ENCODE measurements at places on chromosomes 16 and 17.

DNA sequence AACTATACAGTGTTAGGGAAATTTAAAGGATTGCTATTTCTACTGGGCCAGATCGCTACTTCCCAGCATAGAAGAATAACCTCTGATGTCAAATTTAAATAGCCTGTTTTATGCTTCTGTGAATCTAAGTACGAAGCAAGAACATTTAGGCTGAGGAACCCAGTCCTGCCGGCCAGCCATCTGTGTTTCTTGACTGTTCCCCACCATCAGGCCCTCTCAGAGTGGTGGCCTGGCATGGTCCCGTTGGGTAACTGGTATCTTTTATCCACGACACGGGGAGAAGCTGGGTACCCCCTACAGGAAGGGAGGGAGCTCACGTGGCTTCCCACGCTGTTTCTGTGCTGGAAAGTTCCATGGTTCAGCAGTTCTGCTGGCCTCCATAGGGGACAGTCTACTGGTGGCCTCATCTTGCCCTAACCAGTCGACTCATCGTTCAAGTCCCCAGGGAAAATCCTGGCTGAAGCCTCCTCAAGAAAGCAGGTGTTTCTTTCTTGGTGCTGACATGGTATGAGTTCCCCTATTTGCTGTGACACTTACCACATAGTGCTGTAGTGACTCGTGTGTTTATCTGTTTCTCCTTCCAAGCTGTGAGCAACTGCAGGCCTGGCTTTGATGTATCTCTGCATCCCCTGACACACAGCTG lies 201.7 kb upstream of the NLRP1 start:
- peak; percentile 77 for DNase-seq

GRCh38 chr16:51268237-51268636 lies 117.2 kb upstream of the SALL1 start:
- DNase-seq, result no peak

DNA sequence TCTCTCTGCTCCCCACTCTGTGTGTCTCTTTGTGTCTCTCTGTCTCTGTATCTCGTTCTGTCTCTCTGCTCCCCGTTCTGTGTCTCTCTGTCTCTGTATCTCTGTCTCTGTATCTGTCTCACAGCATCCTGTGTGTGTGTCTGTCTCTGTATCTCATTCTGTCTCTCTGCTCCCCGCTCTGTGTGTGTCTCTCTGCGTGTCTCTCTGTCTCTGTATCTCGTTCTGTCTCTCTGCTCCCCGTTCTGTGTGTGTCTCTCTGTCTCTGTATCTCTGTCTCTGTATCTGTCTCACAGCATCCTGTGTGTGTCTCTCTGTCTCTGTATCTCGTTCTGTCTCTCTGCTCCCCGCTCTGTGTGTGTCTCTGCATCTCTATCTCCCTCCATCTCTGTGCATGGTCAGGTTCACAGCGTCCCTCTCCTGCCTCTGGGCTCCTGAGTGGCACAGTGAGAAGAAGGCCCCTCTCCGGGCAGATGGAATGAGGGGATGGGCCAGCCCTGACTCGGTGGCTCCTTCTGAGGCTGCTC lies 38.9 kb upstream of the CIBAR2 start:
- DNase-seq, result no peak

DNA sequence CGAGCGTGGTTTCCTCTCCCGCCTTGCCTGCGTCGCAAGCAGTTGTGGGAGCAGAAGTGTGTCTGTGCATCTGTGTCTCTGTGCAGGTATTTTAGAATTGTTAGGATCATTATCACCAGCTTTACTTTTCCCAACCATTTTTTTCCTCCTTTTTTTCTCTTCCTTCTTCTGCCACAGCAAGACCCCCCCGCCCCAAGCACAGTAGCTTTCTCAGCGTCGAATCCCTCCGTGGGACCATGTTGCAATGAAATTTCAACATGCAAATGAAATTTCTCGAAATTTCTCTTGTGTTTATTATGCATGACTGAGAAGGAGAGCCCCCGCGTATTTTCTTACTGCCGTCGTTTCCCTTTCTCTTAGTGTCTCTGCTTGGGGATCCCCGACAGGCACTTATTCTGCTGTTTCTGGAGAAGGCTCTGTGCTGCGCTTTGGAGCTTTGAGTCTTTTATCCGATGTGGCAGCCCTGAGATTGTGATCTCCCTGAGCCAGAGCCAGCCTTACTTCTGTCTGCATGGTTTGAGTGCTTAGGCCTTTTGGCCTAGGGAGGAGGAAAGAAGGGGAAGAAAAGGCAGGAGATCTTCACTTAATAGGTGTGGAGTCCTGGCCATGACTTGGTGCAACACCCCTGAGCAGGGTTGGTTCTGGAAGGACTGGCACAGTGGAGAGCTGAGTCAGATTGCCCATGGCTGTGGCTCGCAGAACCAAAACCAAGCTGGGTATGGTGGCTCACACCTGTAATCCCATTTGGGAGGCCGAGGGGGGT lies 5.0 kb downstream of the ARMC7 start:
- DNase-seq, result no peak

DNA sequence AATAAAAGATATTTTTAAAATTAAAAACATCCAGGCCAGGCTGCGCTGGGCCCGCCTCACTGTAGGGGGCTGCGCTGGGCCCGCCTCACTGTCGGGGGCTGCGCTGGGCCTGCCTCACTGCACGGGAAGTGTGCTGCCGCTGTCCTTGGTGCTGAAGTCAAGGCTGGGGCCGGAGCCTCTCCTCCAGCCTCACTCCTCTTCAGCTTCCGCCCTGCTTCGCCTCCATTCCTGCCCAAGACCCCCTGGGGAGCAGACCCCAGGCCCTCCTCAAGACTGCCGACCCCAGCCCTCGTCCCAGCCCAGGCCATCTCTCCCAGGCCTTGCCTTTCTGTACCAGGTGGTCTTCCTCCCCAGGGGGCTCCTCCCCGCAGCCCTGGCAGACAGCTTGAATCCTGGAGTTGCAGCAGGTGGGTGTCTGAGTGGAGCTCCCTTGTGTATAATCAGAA lies 26.2 kb downstream of the ENDOV start:
- DNase-seq, result no peak

GRCh38 chr17:80254396-80255251 lies 6.0 kb upstream of the RNF213 start:
- peak; percentile 99 for DNase-seq

DNA sequence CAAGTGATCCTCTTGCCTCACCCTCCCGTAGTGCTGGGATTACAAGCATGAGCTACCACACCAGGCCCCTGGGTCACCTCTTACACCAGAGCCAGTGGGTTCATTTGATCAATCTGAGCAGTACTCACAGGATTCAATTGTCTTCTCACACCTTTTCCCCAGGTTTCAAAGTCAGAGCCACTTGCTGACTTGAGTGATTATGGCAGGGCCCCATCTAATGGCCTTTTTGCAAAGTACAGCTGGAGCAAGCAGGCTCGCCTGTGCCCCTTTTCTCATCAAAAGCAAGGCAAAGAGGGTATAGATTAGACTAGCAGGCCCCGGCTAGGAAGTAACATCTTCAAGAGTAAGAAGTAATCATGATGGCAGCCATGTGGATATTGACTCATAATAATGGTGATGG lies 114.8 kb upstream of the NOL11 start:
- peak; percentile 68 for DNase-seq

DNA sequence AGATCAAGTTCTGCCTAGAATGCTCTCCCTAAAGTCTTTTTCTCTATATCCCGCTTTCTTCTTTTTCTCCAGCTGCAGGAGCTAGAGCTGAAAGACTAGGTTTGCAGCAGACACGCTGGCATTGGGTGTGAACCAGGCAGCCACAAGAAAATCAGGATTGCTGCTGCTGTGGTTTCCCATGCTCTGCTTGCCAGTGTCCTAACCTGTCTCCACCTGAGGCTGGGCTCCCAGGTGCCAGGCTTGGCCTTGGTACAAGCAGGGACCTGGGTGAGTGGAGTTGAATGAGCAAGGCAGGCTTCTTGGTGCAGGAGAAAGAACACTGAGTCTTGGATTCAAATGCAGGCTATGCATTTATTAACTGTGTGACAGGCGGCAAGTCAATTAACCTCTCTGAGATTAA lies 440.3 kb upstream of the MAF start:
- no peak for DNase-seq

All from trophoblast cell (in vitro differentiated cells and primary cell).